Occipital lobe (tissue), 3 donors: ENCODE measurements at places on chromosomes 4 and X. TPM values are rescaled to one million over a fixed set of nuclear protein-coding genes. Genes with fewer than 3 reads are reported as not detected.

Gene CNGA1
- total RNA-seq: not detected

GRCh38 chr4:38728631-38729141 is 54.1 kb downstream of the TLR10 start:
- DNase-seq: no peak

- DNase-seq: no peak
Measured at GRCh38 chrX:100931925-100932285, 3.2 kb upstream of the XKRX start.

DNA sequence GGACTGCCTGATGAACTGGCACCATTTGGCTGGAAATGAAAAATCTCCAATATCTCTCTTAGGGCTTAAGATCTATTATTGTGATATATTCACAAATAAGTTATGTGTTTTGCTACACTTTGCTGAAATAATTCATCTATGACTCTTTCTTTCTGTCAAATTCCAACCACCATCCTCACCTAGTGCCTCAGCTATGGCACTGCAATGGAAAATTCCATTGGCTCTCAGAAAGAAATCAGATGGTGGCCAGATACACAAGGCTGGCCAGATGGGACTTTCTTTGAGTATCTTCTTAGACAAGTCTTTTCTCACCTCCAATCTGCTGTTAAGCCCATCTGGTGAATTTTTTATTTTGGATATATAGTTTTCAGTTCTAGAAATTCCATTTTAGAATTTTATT is 28.0 kb downstream of the NAT8L start:
- DNase-seq: no peak

DNA sequence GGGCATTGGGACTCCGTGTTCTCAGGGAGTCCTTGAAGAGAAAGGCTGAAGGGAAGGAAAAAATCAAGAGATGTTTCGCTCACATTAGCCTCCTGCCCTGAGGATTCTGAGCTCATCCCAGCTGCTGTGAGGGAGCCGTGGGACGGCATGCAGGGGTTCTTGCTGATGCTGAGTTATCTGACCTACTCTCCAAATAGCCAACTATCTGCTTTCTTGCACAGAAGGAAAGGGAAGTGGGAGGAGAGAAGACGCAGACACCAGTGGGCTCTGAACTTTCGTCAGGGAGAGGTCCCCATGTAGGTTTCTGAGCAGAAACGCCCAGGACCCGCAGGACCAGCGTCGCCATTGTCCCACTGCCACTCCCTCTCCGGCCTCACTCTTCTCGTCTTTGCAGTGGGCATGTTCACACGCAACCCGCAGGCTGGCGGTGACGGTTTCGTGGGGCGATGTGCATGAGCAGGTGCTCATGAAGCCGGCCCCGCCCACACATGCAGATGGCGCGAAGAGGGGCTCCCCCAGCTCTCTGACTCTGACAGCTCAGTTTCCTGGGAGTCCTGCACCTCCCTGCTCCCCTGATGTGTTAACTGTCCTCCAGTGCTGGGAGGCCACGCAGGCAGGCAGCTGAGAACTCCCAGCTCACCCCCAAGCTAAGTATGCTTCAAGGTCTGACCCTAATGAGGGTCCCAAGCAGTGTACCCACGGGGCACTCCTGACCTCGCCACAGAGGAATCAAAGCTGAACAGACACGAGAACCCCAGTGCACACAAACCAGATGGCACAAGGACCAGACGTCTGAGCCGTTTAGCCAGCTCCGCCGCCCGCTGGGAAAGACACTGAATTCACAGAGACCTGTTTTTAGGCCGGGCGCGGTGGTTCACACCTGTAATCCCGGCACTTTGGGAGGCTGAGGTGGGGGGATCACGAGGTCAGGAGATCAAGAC is 13.6 kb upstream of the ABLIM2 start:
- no peak for DNase-seq

DNA sequence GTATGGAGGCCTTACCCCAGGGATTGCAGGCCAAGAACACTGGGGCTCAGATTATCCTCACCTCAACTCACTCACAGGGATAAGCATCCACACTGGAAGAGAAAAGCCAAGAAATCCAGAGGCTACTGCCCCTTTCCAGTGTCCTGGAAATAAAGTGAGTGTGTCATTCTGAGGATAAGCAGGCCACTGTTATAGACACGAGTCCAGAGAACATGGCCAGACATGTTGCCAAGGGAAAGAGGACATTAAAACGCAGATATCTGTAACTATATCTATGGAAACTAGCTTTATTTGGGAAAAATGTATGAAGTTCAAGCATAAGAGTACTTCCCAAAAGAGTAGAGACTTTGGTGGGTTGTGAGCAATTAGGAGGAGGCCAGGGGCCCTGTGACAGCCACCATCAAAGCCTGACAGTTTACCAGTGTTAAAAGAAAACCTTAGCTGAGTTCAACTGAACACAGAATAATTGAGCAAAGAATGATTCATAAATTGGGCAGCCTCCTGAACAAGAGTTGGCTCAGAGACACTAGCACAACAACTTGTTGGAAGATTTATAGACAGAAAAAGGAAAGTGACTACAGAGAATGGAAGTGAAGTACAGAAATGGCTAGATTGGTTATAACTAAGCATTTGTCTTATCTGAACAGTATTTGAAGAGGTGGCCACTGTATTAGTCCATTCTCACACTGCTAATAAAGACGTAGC is 1222.2 kb downstream of the STIM2 start:
- no peak for DNase-seq

- DNase-seq: no peak
Measured at GRCh38 chrX:50000937-50001542, 78.6 kb downstream of the CLCN5 start.
